Activated CD4-positive, alpha-beta T cell treated with anti-CD3 and anti-CD28 coated beads, Interleukin-2, amount 50 U/mL, for 1 hour (primary cell): ENCODE measurements at places on chromosomes 1 and 21.
A peak's percentile ranks its signal among the peaks of the same experiment; 100 is the strongest.

GRCh38 chr1:3115275-3116149 lies 46.5 kb downstream of the PRDM16 start:
- DNase-seq, result no peak

- DNase-seq, result no peak
Measured at GRCh38 chr1:30088594-30088993, 634.8 kb downstream of the MATN1 start.

- no peak for DNase-seq
Measured at GRCh38 chr1:14876747-14877146, 276.8 kb upstream of the TMEM51 start.

DNA sequence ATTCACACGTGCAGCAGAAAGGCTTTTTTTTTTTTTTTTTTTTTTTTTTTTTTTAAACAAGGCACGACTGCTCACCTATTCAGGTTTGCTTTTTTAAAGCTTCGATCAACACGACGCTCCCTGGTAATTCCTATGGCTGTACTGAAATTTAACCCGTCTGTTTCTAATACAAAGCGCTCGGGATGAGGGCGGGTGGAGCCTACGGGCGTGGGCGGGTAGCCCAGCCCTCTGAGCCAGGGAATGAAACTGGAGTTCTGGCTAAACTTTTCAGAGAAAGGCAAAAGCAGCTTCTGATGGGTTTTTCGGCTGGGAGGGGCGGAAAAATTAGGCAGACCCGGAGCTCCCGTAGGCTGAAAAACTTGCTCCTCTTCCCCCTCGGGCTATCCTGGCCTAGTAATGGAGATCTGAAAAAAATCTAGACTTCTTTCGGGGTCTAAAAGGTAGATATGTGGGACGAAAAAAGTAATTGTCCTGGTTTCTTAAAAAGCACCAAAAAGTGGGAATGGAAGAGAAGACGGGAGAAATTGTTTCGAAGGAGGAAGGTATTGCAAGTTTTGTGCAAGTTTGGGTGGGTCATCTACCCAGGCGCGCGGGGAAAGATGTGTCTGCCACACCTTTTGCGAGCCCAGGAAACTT lies 7.4 kb downstream of the NR5A2 start:
- DNase-seq, result no peak

GRCh38 chr1:173168941-173169340 lies 38.2 kb downstream of the TNFSF4 start:
- DNase-seq, result no peak

DNA sequence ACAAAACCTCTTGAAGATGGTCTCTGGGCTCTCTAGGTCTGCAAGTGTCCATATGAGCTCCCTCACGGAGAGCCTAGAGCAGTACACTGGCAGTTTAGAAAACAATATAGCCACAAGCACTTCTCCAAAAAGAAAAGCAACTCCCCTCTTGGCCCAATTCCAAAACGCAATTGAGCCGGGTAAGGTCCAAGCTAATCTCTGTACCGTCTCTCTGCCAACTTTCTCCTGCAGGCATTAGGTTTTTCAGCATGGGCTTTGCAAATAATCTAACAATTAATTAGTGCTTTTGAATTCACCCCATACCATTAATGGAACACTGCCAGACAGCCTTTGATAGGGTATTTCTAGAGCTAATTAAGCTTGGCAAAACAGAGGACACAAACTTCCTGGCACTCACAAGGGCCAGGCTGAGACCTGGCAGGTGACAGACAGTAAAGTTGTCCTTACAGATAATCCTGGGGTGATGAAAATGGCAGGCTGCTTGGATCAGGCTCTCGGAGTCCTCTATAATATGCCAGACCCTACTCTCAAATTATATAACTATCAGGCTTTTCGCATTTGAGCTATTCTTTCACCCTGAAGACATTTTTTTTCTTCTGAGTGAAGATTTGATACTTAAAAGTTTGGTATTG lies 39.8 kb downstream of the TGFBR3 start:
- DNase-seq, result no peak

- DNase-seq, result no peak
Measured at GRCh38 chr1:177865807-177866206, 104.1 kb downstream of the SEC16B start.

DNA sequence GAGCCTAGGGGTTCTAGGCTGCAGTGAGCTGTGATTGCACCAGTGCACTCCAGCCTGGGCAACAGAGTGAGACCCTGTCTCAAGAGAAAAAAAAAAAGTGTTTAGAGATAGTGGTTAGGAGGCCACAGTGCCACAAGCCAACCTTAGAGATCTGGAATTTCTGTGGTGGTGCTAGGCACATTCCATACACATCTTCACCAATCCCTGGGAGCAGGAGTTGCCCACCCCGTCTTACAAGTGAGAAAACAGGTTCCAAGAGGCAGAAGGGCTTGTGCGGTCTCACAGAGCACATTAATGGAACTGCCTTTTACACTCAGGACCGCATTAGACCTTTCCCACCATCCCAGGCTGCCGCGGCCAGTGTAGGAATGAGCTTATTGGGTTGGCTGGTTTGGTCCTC lies 93.2 kb downstream of the EPHB2 start:
- no peak for DNase-seq

DNA sequence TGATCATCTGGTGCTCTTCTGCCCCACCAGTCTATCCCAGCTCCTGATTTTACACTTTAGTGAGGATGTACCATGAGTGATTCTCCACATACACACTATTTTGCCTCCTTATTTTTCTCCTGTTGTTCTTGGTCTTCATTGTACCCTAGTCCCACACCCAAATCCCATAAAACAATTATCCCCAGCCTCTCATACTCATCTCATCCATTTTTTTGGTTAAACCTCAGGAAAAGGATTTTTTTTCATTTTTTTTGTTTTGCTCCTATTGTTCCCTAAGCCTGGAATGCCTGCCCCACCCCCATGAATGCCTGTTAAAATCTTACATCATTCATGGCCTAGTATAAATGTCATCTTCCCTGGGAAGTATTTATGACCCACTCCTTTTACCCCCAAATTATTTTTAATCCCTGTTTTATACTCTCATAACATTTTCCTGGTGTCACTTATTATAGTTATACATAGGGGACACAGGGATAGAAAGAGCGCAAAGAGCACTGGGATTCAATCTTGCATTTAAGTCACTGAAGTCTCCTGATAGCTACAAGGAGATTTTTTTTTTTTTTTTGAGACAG lies 4.9 kb upstream of the LINGO4 start:
- no peak for DNase-seq

- DNase-seq, result no peak
Measured at GRCh38 chr1:200740571-200741208, 2.0 kb downstream of the CAMSAP2 start.

DNA sequence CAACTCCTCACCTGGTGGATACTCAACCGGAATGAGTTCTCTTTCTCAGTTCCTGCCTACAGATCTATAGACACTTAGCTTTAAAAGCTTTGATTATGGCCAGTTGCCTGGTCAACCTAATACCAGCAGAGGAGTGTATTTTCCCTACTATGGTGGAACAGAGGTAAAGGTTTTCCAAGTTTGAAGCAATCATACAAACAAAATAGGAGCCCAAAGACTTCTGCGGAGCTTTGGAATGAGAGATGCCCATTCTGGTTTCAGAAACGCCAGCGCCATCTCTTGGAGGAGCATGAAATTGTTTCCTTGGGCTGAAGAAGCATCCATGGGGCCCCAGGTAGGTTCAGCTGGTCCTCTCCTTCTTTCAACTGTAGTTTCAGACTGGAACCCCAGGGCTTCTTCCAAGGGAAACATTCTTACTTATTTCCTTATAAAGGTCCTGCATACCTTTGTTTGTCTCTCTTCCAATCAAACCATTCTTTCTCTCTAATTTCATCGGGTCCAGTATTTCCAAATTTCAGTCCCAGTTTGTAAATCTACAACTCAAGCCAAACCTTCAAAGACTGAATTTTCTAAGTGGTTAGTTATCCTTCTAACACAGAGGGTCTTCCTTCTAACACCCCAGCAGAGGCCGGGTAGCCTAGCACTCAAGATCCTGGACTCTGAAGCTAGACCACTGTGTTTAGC lies 95.9 kb downstream of the KCNJ15 start:
- peak; percentile 47 for DNase-seq

GRCh38 chr1:247156787-247157232 lies 15.0 kb downstream of the ZNF124 start:
- DNase-seq, result no peak

GRCh38 chr1:234772345-234773147 lies 162.6 kb upstream of the IRF2BP2 start:
- peak; percentile 81 for DNase-seq
